Sigmoid colon (tissue), 7 donors: ENCODE measurements at places on chromosomes 2 and 18. TPM values are rescaled to one million over a fixed set of nuclear protein-coding genes. Genes with fewer than 3 reads are reported as not detected.

GRCh38 chr2:21715887-21716286 is 592.1 kb downstream of the TDRD15 start:
- H3K36me3 ChIP-seq = no peaks in the 10 kb centered on the region
- H3K27me3 ChIP-seq = no peaks in the 10 kb centered on the region
- no peaks in the 10 kb centered on the region for H3K4me1 ChIP-seq
- DNase-seq = no peak
- no peak overlapping the region for H3K4me3 ChIP-seq
- H3K27ac ChIP-seq = no peak overlapping the region

The SERPINB3 gene
- not detected for total RNA-seq

- H3K27me3 ChIP-seq = no peaks in the 10 kb centered on the region
- H3K4me1 ChIP-seq = no peaks in the 10 kb centered on the region
- no peak overlapping the region for H3K27ac ChIP-seq
Measured at GRCh38 chr18:78740876-78741275, 238.7 kb upstream of the SALL3 start.

The ABCG8 gene
- not detected for total RNA-seq

DNA sequence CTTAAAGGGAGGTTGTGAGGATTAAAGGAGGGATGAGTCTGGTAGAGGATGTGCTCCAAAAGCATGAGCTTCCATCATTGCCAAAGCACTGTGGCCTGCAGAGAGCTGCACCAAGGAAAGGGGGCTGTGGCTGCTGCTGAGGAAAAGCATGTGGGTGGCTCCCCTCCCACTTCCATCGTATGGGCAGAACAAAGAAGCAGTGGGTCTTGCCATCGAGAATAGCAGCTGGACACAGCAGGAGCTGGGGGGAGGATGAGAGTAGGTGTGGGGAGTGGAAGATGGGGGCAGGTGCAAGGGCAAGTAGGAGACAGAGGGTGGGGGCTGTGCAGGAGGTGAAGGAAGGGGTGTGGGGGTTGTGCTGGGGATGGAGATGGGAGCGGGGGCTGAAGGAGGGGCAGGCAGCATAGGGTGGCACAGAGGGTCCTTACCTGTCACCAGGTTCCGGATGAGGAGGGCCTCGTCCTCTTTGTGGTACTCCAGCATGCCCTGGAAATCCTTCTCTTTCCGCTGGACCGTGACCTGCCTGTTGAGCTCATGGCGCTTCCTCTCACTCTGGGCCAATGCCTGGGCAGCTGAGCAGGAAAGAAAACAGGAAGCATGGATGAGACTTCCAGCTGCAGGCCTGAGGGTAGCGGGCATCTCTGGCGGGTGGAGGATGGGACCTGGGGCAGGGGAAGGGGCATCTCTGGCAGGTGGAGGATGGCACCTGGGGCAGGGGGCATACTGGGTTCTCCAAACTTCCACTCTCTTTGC is 33.6 kb upstream of the ACAA2 start:
- DNase-seq = no peak
- H3K4me1 ChIP-seq = peaks cover 9% of the 10 kb centered on the region
- no peak overlapping the region for H3K4me3 ChIP-seq
- no peaks in the 10 kb centered on the region for H3K36me3 ChIP-seq

- H3K27ac ChIP-seq = no peak overlapping the region
- H3K4me1 ChIP-seq = no peaks in the 10 kb centered on the region
- no peaks in the 10 kb centered on the region for H3K36me3 ChIP-seq
- no peak for DNase-seq
- no peaks in the 10 kb centered on the region for H3K27me3 ChIP-seq
- H3K4me3 ChIP-seq = no peak overlapping the region
Measured at GRCh38 chr2:168097431-168097830, 150.0 kb downstream of the STK39 start.

GRCh38 chr2:19786408-19787058 is 115.2 kb downstream of the TTC32 start:
- peaks cover 13% of the 10 kb centered on the region for H3K4me1 ChIP-seq
- no peak for DNase-seq
- no peaks in the 10 kb centered on the region for H3K36me3 ChIP-seq

- H3K27me3 ChIP-seq = no peaks in the 10 kb centered on the region
- H3K27ac ChIP-seq = no peak overlapping the region
- no peak overlapping the region for H3K4me3 ChIP-seq
- peaks cover 5% of the 10 kb centered on the region for H3K4me1 ChIP-seq
- DNase-seq = no peak
Measured at GRCh38 chr2:173001664-173002604, 73.7 kb upstream of the MAP3K20 start.

GRCh38 chr2:205759257-205759656 is 77.0 kb downstream of the NRP2 start:
- H3K36me3 ChIP-seq = peaks cover 12% of the 10 kb centered on the region
- no peaks in the 10 kb centered on the region for H3K27me3 ChIP-seq
- no peak overlapping the region for H3K4me3 ChIP-seq

The SH2D6 gene
- not detected for total RNA-seq
